ENCODE measurements at places on chromosomes 1 and 21. TPM values are rescaled to one million over a fixed set of nuclear protein-coding genes. Genes with fewer than 3 reads are reported as not detected.

DNA sequence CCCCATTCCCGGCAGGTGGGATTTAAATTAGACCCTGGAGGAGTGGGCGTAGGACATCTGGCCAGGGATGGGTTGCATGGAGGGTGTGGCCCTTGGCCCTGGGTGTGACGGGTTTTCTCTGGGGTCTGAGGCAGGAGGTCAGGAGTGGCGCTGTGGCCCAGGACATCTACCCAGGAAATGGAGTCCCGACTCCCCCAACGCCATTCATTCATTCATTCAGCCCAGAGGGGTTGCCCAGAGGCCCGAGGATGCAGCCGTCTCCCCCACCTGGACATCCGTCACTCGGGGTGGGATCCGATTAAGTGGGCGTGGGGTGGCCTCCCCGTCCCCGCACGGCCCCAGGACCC lies 663 bp downstream of the ATP13A2 start:
- no peak for DNase-seq

DNA sequence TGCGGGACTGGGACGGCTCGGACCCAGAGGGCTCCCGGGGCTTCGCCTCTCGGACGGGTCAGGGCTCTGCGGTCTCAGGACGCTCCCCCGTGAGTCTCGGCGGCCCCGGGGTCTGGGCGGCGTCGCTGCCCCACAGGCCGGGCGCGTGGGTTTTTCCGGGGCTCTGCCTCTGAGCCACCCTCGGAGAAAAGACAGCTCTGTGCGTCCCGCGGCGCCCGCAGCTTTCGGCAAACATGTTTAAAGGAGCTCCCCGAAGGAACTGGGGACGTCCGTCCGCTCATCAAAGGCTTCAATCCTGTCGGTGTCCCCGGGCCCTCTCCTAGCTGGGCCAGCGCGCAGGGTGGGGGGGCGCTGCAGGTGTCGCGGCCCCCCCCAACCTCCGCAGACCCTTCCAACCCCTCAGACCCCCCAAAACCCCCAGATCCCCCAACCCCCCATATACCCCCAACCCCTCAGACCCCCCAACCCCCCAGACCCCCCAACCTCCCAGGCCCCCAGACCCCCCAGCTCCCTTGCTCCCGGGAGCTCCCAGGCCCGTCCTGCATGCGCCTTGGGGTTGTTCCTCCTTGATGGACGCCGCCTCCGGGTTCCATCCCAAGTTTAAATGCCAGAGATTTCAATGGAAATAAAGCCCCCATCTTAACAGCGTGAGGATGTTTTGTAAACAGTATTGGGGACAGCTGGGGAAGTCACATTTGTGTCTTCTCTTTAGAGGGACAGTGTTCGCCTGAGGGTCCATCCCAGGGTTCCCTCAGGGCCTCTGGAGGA lies 996 bp upstream of the C1orf159 start:
- DNase-seq = peak; percentile 82

DNA sequence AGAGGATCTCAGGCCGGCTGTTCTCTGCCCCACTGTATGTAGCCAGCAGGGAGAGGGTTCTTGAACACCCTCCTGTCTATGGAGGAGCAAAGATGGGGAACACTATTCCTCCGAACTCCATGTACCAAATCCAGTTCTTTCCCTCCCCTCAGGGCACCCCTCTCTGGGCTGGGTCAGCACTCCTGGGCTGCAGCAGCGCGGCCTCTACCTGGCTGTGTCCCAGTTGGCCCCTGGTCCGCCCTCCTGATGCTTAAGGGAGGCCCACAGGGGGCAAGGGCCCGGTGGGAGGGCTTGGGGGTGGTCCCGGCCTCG lies 471 bp upstream of the ADPRS start:
- peak; percentile 82 for DNase-seq

DNA sequence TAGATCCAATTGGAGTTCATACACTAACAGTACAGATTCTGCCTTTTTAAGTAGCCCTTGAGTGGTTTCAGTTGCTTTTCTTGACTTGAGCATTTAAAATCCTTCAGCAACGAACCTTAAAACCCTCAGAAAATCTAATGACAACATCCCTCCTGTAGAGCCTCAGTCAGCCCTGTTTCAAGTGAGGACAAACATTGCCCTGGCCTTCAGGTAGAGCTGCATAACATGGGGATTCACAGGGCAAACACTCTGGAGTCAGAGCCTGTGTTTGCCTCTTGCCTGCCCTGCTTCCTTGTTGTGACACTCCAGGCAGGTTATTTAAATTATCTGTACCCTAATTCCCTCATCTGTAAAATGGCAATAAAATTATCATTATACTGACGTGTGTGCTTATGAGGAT lies 96.1 kb upstream of the KCNA3 start:
- DNase-seq = no peak

GRCh38 chr1:8118031-8118451 lies 91.9 kb upstream of the ERRFI1 start:
- DNase-seq = no peak

GRCh38 chr1:41620365-41621169 lies 136.1 kb upstream of the EDN2 start:
- DNase-seq = peak; percentile 44

Gene TAF12
- total RNA-seq = 22.8 TPM

Gene CFAP410
- 17.7 TPM for total RNA-seq

Gene TTC39A
- total RNA-seq = 1.4 TPM
